ENCODE measurements at places on chromosomes 7 and 10.

GRCh38 chr7:82049891-82050533 is 280.2 kb upstream of the HGF start:
- DNase-seq = no peak

DNA sequence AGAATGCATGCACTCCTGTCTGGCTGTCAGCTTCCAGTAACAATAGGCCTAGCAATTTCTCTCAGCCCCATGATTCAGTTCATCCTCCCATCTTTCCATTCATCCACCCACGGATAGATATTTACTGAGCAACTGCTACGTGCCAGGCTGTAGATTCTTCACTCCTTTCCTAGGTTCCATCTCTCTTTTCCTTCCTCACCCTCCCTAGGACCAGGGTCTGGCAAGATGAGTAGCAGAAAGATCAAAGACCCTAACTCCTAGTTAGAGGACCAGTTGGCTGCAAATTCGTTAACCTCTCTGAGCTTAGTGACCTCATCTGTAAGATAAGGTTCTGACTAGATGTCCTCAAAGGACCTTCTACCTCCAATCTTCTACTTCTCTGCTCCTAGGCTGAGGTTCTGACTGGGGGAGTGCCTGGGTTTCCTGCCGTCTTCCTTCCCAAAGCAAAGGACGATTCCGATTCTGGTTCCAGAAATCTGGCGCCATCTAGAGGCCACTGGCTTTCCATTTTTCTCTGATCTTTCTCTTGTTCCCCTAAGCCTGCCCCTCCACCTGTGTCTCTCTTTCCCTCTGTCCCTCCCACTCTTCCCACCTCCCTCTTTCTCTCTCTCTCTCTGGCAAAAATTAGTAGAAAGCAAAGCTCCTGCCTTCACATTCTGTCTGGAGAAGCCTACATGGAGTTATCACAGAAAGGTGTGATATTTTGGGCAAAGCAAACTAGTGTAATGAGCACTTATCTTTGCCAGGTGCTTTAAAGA is 26.2 kb downstream of the TBATA start:
- DNase-seq = peak; percentile 53

- no peak for DNase-seq
Measured at GRCh38 chr10:69838853-69839252, 37.1 kb downstream of the COL13A1 start.

DNA sequence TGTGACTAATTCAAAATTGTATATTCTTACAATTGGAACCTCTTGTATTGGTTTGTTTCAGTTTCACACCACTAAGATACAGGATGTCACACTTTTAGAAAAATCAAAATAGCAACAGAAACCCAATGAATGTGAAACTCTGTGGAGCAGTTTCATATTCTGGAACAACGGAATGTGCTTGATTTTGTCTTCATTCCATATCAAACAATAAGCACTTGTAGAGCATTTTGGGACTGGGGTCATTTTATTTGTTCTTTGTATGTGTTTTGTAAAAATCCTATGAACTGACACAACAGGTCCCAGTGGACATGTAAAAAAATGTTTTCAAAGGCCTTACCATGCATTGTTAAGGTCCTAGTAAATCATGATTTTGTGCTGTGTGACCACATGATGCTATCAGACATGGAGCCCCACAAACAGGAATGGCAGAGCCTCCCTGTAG is 123.1 kb downstream of the DKK1 start:
- no peak for DNase-seq

DNA sequence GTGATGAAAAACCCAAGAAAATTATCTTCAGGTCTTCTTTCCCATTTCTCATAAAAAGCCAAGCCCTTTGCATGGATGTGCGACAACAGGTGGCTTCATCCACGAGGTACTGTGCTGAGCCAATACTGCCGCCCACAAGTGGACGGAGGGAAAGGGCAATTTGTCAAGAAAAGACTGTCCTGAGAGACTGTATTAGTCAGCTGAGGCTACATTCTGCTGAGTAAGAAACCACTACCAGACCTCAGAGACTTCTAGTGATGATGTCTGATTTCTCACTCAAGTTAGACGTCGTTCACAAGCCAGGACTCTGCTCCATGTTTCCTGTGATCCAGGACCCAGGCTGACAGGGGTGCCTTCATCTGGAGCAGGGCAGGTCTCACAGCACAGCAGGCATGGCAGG is 171.5 kb upstream of the CDCA7L start:
- no peak for DNase-seq

GRCh38 chr10:89502549-89502948 is 32.8 kb downstream of the SLC16A12 start:
- no peak for DNase-seq
